ENCODE measurements at places on chromosomes 16 and 17.

DNA sequence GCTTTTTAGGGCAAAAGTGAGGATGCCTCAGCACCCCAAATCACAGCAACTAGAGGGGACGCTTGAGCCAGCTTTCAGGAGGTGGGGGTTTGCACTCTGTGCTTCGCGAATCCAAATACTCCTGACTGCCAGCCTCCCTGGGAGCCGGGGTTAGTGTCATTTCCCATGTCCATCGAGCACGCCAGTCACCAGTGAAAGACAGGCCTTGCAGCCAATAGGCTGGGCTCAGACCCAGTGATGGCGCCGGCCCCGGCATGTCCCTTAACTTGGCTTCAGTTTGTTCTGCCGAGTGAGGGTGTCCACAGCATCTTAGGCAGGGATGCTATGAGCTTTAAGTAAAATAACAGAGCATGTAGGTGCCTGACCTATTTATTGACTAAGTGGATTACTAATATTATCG is 50.9 kb upstream of the CDC42EP4 start:
- no peak for DNase-seq

DNA sequence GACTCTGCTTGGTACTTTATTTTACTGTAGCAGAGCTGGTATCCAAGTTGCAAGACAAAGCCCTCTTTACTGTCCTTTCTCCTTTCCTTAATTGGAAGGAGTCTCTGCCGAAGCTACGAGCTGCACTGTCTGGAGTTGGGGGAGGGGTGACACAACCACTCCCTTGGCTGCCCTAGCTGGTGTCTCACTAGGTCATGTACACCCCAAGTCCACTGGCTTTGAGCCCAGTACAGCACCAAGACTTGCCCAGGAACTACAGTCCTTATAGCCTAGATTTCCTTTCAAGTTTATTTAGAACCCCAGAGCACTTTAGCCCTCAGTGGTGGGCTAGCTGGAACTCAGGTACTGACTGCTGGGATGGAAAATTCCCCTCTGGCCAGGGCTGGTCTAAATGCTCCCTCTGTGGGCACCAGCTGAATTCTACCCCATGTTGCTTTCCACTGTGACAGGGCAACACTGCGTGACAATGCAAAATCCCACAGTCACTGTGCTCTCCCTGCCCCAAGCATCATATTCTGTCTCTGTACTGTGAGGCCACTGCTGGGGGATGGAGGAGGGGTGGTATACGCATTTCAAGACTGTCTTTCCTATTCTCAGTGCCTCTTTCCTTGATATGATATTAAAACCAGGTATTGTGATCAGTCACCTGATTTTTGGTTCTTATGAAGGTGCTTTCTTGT is 18.4 kb downstream of the EFCAB5 start:
- no peak for DNase-seq

DNA sequence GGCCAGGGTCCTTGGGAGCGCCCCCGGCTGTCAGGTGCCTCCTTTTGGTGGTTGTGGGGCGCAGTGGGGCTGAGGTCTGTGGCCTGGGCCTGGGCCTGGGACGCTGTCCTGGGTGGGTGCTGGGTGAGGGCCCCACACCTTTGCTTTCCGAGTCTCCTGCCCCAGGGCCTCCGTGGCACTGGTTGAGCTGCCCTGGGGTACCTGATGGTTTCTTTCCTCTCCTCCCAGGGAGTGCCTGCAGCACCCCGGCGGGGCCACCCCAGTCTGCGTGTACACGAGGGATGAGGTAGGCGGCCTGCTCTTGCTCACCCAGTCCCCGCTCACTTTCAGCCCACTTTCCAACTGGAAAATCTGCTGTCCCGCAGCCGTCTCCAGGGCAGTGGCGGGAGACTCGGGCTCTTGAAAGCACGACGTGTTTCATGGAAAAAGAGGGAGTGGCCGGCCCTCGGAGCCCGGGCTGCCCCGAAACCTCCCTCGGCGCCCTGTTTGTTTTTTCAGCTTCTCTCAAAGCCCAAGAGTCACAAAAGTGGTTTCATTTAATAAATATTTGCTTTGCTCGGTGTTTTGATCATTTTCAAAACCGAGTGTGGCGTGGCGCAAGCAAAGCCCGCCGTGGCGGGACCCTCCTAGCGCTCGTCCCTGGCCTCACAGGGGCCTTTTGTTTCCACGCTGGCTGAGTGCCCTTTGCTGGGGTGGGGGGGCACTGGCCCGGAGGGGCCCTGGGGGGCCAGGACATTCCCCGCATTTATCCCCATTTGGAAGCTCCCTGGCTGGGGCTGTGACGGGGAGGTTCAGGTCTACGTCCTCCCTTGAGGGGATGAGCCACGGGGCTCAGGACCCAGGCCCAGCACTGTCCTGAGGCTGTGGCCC is 17.4 kb downstream of the ASPSCR1 start:
- DNase-seq, result no peak

GRCh38 chr16:27491894-27492587 is 57.7 kb downstream of the GTF3C1 start:
- DNase-seq, result no peak

- DNase-seq, result no peak
Observed at GRCh38 chr17:21285164-21286065, 904 bp downstream of the MAP2K3 start.

GRCh38 chr16:1657841-1658240 is 20.2 kb upstream of the JPT2 start:
- no peak for DNase-seq

DNA sequence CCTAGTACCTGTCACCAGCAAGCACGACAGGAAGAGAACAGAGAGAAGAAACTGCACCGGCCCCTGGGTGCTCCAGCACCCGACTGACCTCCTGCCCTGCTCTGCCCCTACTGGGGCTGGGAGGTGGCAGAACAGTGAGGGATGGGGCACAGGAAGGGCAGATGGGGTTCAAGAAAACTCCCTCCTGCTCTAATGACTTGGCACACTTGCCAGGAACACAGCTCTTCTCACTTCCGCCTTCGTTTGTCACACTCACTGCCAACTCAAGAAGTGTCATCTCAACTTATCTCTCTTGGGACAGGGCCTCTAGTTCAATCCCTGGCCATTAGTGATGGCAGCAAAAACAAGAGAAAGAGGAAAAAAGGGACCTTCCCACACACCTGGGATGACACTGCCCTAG is 42.7 kb upstream of the ICAM2 start:
- no peak for DNase-seq

DNA sequence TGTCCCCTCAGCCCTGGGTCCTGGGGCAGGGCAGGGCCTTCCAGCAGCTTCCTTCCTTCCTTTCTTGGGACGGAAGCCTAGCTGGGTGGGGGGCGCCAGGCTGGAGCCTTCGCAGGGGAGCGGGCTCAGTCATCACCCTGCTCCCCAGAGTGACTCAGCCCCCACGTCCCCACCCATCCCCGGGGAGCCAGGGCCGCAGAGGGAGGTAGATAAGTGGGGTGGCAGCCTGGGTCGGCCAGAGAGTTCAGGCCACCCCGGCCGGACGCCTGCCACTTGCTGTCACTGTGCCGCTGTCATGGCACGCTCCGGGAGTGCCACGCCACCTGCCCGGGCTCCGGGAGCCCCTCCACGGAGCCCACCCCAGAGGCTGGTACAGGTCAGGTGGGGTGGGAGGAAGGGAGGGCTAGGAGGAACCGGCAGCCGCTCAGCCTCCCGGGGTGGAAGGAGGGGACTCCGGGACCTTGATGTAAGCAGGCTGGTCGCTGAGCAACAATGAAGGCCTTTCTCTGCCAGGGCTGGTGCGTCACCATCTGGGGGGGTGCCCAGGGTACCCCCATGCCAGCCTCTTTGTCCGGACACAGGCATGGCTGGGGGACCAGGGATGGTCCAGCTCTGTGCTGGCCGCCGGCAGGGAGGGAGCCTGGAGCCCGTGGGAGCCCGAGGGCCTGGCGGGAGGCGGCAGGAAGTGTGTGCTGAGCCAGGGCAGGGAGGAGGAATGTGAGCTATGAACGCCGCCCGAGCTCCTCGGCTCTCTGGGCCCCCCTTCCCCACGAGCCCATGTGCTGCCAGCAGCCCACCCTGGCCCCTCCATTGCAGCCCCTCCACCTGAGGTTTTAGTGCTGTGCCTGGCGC is 6.6 kb downstream of the NHERF2 start:
- no peak for DNase-seq

DNA sequence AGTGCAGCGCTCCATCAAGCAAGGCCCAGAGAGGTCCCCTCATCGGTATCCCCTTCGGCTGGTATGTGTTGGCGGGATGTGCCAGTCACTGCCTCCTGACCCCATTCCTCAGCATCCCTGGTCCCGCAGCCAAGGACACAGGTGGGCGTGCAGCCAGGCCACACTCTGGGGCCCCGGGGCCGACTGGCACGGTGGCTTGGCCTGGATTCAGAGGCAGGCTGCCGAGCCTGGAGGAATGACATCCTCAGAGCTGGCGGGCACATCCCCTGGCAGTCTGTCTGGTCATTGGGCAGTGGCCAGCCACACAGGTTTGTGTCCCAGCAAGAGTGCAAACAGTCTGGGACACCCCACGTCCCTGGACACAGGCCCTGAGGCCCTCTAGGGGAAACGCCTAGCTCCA is 111.1 kb downstream of the SDK2 start:
- no peak for DNase-seq

GRCh38 chr16:28990375-28991040 is 5.7 kb downstream of the LAT start:
- DNase-seq, result peak; percentile 82

DNA sequence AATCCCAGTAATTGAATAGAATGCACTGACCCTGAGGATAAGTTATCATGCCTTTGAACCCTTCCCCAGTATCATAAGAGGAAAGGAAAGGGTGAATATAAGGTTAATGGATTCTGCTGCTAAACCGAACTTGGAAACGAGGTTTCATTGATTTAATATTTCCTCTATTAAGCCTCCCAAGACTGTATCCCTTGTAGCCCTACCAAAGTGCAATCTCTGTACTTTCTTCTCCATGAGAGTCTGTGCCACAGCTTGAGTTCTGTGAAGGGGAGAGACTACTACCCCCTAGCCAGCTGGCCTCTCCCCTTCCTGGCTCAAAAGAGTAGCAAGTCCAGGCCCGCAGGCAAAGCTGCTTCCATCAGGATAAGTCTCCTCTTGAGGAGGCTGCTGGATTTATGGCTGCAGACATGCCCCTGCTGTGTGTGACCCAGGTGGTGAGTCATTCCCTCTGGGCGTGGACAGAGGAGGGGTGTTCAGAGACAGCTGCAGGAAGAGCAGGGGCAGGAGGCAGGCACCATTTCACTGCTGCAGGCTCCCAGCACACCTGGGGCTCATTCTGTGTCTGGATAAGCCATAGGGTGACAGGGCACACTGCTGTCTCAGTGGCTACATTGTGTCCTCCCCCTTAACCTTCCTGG is 58.4 kb downstream of the TOM1L2 start:
- peak; percentile 34 for DNase-seq

- no peak for DNase-seq
Observed at GRCh38 chr16:1691276-1691675, 13.2 kb downstream of the JPT2 start.

DNA sequence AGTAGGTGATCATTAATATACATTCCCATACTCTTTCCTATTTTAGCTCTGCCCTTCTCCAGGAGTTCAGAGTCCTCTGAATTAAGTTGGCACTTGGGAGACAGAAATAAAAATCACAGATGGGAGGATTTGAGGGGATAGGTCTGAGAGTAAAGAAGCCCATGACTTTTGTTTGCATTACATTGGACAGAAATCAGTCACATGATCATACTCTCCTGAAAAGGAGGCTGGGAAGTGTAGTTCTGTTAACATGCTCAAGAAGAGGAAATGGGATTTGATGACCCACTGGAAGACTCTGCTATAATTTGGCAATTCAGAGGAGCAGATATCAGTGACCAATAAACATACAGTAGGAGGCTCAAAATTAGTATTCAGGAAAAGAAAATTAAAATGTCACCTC is 674.9 kb upstream of the C16orf82 start:
- no peak for DNase-seq

DNA sequence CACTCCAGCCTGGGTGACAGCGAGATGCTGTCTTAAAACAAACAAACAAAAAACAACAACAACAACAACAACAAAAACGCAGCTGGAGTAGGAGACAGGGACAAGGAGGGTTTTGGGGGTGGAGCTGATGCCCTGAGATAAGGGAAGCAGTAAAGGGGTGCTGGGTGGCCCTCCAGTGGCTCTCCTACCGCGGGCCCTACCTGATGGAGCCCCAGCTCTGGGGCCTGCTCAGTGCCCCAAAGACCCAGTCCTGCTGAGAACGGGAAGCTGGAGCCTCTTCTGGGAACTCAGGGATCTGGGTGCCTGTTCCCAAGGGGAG is 21.3 kb upstream of the NAGS start:
- DNase-seq, result no peak

- DNase-seq, result no peak
Observed at GRCh38 chr16:17329391-17329790, 141.4 kb downstream of the XYLT1 start.

GRCh38 chr17:42780851-42781638 is 635 bp downstream of the WNK4 start:
- no peak for DNase-seq

DNA sequence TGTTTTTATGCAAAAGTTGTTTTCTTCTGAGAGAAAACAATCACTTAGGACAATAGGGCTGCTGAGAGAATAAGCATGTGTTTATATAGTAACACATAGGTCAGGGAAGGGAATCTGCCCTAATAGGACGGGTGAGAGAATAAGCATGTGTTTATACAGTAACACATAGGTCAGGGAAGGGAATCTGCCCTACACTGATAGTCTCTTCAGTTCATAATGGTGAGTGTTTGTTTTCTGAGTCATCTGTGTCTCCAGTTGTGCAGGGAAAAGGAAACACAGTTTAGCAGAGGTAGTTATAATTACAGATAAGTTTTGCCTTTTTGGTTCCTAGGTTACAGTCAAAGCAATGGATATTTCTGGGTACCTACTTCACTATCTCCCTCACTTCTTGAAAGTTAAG is 252.3 kb upstream of the CA10 start:
- DNase-seq, result no peak

DNA sequence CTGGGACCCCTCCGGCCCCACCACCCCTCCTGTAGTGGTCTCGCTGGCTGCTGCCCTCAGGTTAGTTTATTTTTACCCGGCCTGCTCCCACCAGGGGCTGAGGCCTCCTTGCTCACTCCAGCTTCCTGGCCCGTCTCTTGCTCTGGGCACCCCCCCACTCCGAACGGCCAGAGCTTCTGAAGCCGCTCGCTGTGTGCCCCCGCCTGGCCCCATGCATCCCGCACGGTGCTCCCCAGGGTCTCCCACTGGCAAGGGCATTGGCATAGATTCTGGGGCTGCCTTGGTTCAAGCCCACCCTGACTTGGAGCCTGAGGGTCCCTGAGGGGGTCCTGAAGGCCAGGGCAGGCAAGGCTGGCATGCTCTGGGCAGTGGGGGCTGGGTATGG is 186.4 kb downstream of the SEC14L1 start:
- DNase-seq, result no peak

GRCh38 chr17:81878294-81878693 is 7.2 kb upstream of the ARHGDIA start:
- DNase-seq, result no peak

DNA sequence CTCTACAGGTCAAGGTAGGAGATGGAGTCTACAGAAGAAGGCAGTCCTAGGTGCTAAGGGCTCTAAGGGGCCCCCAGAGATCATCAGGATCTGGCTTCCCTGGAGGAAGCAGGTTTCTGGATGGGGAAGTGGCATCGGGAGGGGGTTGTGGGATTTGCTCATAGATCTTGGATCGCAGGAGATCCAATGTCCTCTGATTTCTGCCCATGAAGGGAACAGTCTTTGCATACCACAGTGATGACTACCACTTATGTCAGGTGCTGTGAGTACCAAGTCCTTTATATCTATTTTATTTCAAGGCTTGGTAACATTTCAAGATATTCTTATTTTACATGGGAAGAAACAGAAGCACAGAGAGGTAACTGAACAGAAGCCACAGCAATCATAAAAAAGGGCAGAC is 164.0 kb downstream of the RGS9 start:
- no peak for DNase-seq

All from stimulated activated CD4-positive, alpha-beta T cell treated with anti-CD3 and anti-CD28 coated beads, Interleukin-4, amount 100 ng/mL, for 24 hours (primary cell).